ENCODE measurements at places on chromosomes 1 and 21. TPM values are rescaled to one million over a fixed set of nuclear protein-coding genes. Genes with fewer than 3 reads are reported as not detected.
A peak's percentile ranks its signal among the peaks of the same experiment; 100 is the strongest.

GRCh38 chr1:24503059-24503751 lies 569 bp downstream of the RCAN3 start:
- DNase-seq: no peak

GRCh38 chr1:222161676-222162075 lies 386.2 kb downstream of the HHIPL2 start:
- DNase-seq: no peak

The FOXO6 gene
- 1.00 TPM for total RNA-seq

- no peak for DNase-seq
These were observed 138.6 kb downstream of the LIPI start for GRCh38 chr21:14071902-14072734.

- no peak for DNase-seq
These were observed 662.5 kb downstream of the PLPP3 start for GRCh38 chr1:55916907-55917306.

- no peak for DNase-seq
These were observed 172.6 kb upstream of the LMO4 start for GRCh38 chr1:87156124-87156523.

DNA sequence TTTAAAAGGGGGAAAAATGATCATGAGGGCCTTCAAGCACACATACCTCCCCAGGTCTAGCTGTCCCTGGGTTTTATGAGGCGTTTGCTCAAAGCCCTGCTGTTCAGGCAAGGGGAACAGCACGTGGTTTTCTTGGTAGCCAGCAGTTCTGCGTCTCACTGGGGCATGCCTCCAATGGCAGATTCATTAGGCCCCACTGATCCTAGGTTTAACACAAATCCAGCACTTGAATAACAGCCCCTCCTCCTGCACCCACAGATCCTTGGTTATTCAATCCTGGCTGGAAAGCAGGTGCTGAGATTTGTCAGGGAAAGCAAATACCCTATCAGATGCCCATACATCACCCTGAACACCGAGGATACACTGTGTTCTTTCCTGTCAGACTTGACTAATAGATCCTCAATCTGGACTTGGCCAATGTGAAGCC lies 106.4 kb downstream of the ZC3H11B start:
- no peak for DNase-seq

The FMN2 gene
- total RNA-seq: 0.83 TPM

The EVA1B gene
- total RNA-seq: 87.2 TPM

The OR2M5 gene
- total RNA-seq: not detected

The ADGRL2 gene
- total RNA-seq: 94.0 TPM

The ZNF593OS gene
- total RNA-seq: not detected

DNA sequence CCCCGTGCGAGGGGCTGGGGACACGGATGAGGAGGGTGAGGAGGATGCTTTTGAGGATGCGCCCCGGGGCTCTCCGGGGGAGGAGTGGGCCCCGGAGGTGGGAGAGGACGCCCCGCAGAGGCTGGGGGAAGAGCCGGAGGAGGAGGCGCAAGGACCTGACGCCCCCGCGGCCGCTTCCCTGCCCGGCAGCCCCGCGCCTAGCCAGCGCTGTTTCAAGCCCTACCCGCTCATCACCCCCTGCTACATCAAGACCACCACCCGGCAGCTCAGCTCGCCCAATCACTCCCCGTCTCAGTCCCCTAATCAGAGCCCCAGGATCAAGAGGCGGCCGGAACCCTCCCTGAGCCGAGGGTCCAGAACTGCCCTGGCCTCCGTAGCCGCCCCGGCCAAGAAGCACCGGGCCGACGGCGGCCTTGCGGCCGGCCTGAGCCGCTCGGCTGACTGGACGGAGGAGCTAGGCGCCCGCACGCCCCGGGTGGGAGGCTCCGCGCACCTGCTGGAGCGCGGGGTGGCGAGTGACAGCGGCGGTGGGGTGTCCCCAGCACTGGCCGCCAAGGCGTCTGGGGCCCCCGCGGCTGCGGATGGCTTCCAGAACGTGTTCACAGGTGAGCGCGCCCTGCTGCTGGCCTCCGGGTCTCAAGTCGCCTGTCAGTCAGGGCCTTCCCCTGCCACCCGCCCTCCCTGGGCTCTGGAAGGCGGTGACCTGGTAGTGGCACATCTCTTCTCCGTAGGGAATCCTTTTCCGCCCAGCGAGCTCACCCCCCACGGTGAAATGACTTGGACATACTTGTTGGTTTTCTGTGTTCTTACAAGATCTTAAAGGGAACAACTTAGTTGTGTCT lies 1.7 kb downstream of the FMN2 start:
- peak; percentile 78 for DNase-seq

GRCh38 chr1:183907070-183907469 lies 102.2 kb downstream of the RGL1 start:
- DNase-seq: no peak
